ENCODE measurements at places on chromosomes 4 and X. TPM values are rescaled to one million over a fixed set of nuclear protein-coding genes. Genes with fewer than 3 reads are reported as not detected.

GRCh38 chr4:10959586-10959985 lies 275.0 kb upstream of the CLNK start:
- no peak for DNase-seq

DNA sequence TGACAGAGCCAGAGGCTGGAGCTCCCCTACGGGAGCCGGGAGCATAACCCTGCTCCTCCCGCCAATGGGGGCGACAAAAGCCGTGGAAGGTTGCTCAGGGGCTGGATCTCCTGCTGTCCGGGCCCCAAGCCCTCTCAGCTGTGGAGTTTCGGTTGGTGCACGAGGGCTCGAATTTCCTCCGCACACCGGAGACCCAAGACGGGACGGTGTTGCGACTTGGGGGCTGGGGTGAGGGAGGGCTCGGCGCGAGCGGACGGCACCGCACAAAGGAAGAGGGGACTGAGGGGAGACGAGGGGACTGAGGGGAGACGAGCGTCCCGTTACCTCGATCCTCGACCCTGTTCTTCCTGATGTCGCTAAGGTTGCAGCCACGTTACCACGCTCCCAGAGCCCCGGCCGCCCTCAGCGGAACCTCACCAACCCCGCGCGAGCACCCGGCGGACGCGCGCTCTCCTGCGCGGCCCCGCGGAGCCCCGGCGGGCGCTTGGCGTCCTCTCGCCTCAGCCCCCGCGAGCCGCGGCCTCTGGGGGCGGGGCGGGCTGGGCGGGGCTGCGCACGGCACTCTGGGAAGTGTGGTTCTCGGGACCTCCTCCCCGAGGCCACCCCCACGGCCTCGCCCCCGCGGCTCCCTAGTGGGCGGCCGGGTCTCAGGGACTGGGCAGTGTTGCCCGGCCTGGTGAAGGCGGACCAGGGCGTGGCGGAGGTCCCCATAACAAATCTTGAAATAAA lies at the start of gene KLHL8:
KLHL8 (minus strand) TSS at position 525 of the 729 bp plus-strand sequence. CDS start 25,079 bp downstream, outside the sequence.
- no peak for DNase-seq

GRCh38 chrX:67583171-67583570 lies 39.4 kb downstream of the AR start:
- DNase-seq, result no peak

Gene RIPPLY1
- total RNA-seq, result not detected

- DNase-seq, result no peak
Observed at GRCh38 chr4:13368217-13368616, 115.9 kb downstream of the RAB28 start.

Gene RNF212
- 3.5 TPM for total RNA-seq

Gene UCP1
- total RNA-seq, result not detected

DNA sequence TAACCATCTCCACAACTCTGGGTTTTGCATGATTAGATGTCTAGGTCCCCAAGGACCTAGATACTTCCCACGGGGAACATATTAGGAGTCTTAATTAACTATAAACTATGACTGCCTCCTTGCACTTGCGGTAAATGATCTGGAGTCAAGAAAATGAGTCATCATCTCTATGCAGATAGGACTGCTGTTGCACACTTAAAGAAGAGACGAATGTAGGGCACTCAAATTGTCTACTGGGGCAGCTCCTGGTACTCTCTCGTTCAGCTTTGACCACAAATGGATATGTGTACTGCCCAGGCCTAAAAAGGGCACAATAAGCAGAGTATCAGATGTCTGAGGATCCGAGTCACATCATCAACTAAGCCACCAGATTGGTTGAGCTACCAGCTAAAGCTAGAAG lies 1783.4 kb upstream of the AGA start:
- DNase-seq, result no peak

GRCh38 chr4:165563851-165564250 lies 185.0 kb downstream of the CPE start:
- DNase-seq, result no peak

Gene LUZP4
- not detected for total RNA-seq

- no peak for DNase-seq
Observed at GRCh38 chr4:6320663-6321062, 51.0 kb downstream of the WFS1 start.

All from epithelial cell of proximal tubule (primary cell).